A549 (cell line): ENCODE measurements at places on chromosomes 1 and 21.
A peak's percentile ranks its signal among the peaks of the same experiment; 100 is the strongest.

DNA sequence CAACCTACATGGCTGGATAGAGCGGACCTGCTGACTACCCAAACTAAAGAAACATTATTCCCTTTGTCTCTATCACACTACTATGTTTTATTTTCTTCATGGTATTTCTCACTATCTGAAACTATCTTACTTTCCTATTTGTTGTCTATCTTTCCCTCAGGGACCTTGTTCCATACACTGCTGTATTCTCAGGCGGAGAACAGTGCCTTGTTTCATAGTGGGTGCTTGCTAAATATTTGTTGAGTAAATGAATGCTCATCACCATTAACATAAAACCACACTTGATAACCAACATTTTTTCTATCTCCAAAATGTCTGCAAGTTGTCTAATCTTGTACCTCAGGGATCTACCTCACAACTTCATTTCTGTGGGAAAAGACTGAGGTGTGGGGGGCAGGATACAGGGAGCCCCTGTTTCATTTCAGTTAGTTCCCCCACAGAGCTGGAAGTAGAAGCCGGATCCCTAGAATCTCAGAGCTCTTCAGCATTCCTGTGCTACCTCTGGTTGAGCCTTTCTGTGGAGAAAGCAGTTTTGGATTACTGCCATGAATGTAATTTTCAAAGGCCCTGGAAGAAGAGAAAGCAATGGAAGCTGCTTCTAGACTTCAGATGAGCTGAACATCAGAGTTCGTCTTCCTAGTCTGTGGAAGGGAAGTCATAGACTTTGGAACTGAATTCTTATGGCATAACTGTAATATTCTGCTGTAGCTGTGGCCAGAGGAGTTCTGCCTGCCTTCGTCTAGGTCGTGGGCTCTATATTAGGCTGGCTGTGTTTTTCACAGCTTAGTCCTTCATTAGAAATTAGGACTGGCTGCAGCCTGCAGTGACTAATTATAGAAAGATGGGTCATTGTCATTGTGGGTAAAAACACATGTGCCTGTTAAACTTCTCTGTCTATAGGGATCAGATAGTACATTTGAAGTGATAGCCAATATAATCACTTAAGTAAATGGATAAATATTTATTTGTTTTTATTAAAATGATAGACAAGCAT, 293.2 kb upstream of the SGIP1 start:
- DNase-seq = no peak

DNA sequence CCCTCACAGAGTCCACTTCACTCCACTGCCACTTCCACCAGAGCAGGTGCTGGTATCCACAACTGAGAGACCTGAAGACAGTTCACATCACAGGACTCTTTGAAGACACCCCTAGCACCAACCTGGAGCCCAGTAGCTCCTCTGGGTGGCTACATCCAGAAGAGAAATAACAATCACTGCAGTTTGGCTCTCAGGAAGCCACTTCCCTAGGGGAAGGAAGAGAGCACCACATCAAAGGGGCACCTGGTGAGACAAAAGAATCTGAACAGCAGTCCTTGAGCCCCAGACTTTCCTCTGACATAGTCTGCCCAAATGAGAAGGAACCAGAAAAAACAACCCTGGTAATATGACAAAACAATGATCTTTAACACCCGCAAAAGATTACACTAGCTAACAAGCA, 113.2 kb downstream of the TENT5C start:
- DNase-seq = no peak

GRCh38 chr1:230826166-230826875, 42.0 kb downstream of the C1orf198 start:
- DNase-seq = no peak

- DNase-seq = no peak
These were observed 28.5 kb upstream of the RNF2 start for GRCh38 chr1:185016880-185017279.

DNA sequence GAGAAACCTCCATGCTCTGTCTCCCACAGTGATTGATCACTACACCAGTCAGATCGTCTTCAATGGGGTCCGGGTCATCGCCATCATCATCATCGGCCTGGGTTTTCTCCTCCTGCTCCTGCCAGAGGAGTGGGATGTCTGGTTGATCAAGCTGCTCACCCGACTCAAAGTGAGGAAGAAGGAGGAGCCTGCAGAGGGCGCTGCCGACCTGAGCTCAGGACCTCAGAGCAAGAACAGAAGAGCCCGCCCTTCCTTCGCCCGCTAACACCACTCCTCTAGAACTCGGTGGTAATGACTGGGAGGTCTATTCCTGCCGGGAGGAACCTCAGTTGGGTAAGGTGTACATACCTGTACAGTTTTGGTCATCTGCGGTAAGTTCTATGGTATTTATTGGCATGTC, 50.3 kb upstream of the COA6 start:
- DNase-seq = no peak

GRCh38 chr1:24317956-24318614, 1.1 kb upstream of the GRHL3 start:
- DNase-seq = no peak

GRCh38 chr1:215210167-215210566, 127.6 kb downstream of the KCNK2 start:
- DNase-seq = no peak

DNA sequence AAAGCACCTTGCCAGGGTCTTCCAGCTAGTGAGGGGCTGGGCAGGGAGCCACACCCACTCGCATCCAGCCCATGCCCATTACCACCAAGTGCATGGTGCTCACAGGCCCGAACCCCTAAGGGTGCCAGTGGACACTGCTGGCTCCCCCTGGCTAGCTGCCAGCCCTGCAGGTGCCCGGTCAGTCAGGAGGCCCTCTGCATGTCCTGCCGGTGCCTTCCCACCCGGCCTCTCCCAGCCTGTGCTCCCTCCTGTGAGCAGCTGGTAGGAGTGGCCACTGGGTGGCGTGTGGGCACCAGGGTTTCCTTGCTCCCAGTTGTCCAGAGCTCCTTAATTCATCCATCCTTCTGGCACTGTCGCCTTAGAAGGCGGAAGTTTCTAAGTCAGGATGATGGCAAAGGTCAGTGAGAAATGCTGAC, 33.4 kb downstream of the QSOX1 start:
- peak; percentile 82 for DNase-seq

DNA sequence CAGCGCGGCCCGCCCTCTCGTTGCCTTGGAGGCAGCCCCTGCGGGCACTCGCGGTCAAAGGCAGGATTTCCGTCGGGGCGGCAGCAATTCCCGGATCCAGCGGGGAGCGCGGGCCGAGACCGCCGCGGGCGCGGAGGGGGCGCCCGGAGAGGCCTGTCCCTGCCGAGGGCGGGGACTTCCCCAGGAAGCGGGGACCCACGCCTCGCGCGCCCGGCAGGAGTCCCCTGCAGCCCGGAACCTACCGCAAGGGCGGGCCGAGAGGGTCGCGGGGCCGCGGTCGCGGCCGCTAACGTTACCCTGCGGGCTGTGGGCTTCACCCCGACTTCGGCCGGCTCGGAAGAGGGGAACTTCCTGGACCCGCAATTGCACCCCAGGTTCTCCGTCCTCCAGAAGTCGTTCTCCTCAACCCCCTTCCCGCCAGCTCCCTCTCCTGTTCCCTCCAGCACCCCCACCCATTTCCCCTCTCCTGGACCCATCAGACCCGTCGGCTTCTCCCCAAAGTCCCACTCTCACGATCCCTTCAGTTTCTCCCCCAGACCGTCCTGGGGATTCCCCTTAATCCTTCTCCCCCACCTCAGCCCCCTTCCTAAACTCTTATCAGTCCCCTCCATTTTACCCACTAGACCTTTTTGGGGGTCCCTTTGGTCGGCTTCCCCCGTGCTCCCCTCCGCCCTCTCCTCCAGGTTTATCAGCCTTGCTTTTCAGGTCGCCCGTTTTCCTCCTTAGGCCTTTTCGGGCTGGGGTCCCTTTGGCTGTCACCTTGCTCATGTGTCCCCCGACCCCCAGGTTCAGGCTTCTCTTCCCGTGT, 604 bp downstream of the FGR start:
- no peak for DNase-seq

DNA sequence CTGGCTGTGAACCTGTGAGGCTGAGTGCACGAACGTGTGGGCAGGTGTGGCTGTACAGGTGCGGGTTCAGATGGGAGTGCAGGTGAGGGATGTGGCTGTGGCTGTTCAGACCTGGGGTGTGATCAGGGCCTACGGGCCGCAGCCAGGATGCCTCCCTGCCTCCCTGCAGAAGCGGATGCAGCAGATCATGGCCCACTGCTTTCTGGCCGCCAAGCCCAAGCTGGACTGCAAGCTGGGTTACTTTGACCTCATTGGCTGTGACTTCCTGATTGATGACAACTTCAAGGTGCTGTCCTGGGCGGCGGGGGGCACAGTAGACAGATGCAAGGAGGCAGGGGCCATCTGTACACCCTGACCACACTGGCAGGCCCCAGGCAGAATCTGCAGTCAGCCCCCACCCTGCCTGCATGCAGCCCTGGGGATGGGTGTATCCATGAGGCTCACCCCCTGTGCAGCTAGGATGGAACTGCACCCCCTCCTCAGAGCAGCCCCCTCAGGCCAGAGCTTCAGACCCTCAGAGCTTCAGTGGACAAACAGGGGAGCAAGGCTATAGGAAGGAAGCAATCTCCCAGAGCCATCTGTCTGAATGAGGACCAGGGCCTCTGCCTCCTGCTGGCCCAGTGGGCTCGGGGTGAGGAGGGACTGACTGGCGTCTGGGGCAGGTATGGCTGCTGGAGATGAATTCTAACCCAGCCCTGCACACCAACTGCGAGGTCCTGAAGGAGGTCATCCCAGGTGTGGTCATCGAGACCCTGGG, 9.8 kb downstream of the TNFRSF18 start:
- no peak for DNase-seq

GRCh38 chr1:147902253-147902845, at the start of gene GJA8:
GJA8 (plus strand) TSS chr1:147902795; CDS start chr1:147907956, 5,161 bp downstream.
- no peak for DNase-seq
